ENCODE measurements at places on chromosomes 11 and 22.

- no peak for DNase-seq
These were observed 28.4 kb upstream of the HMOX1 start for GRCh38 chr22:35352214-35353111.

- no peak for DNase-seq
These were observed 119.5 kb upstream of the NARS2 start for GRCh38 chr11:78694152-78694551.

DNA sequence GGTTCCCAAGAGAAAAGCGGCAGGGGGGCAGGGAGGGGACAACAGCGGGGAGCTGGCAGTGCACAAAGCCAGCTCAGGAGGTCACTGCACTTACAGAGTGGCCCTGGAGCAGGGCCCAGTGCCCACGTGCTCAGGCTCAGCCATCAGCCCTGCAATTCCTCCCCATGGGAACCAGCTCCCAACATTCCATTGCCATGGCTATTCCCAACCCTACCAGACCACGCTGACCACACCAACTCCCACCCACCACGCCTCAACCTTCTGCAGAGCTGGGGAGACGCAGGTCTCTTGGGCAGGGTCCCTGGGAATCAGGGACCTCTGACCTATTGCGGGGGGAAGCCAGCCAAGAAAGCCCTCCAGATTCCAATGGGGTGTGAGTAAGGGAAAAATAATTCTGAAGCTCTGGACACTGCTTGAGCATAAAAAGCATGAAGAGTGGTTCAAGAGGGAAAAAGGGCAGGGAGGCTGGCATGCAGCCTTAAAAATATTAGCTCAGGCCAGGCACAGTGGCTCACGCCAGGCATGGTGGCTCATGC, 38.3 kb upstream of the TFIP11 start:
- no peak for DNase-seq

DNA sequence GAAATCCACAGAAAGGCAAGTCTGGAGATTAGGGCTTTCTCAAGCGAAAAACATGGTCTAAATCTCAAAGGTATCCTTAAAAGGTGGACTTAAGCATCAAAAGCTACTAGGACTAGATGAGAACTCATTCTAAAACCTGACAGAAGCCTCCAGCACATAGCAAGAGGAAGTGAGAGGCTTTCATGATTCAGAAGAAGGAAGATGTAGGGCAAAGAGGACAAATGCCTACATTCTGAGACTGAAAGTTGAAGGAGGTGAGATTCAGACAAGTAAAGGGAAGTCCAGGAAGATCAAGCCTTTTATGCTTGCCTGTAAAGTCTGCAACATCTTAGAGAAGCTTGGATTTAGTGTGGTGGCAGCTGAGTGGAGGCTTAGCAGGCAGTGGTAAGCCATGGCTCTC, 98.9 kb downstream of the PGR start:
- DNase-seq = no peak

GRCh38 chr11:2709429-2709828, 9.6 kb upstream of the KCNQ1OT1 start:
- DNase-seq = no peak

DNA sequence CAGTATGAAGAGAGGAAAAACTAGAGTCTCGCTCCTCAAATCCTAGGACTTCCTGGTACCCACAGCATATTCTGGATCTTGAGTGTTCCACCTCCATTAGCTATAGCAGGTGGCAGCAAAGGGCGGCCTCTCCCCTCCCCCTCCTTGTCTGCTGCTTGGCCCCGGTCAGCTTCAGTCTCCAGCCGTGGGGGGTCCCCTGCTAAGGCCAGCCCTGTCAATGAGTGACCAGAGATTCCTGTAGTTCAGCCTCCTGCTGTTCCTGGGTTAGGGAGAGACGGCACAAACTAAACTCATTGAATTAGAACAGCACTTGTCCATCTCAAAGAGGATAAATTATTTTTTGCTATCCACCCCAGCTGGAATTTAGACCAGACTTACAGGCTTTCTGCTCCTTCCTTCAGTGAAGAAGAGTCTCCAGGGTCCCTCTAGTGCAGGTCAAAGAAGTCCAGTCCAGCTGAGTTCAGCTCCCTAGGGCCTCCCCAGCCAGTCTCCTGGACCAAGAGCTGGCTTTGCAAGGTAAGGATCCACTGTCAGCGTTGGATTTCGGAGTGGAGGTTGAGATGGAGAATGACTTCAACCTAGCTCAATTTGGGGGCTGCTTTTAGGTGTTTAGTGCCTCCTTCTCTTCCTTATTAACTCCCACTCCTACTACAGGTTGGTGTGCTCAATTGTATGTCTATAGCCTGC, 1.1 kb upstream of the PHLDB1 start:
- DNase-seq = no peak

- DNase-seq = no peak
These were observed 52.2 kb downstream of the NFAM1 start for GRCh38 chr22:42379966-42380537.

DNA sequence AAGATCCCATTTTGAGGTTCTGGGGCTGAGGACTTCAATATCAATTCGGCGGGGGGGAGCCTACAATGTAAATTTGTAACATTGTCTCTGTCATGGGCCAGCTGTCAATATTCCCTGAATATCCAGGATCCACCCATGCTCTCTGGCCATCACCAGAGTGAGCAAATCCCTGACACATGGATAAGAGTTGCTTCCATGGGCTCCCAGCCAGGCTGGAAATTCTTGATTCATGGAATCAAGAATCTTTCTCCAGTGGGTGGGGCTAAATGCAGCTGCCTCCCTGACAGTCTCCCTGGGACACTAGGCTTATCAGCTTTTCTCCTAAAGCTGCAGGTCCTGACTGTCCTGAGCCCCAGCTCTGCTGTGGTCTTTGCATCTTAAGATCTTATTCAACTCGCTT, 86.9 kb upstream of the IGLL5 start:
- DNase-seq = no peak

- DNase-seq = no peak
These were observed 201.3 kb upstream of the BLID start for GRCh38 chr11:122317305-122317704.

DNA sequence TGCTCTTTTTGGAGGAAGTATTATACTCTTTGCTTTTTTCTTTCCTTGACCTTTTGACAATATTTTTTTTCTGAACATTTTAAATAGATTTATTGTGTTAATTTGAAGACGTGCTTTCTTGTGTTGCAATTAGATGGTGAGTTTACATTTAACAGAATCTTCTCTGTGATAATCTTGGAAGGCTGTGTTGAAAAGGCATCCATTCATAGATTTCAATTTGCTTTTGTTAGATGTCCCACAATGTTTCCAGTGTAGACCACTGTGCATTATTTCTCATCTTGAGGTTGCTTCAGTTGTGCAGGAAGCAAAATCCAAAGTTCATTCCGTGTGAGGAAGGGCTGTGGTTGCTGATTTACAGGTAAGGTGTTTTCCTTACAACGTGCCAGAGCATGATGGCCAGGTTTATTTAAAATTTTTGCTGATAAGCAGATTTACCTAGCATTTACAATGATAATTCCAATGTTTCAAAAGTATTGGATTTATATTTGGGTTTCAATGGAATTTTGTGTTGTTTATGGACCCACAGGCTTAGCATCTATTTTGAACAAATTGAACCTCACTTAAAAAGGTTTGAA, 4.1 kb upstream of the OR5J2 start:
- DNase-seq = no peak

DNA sequence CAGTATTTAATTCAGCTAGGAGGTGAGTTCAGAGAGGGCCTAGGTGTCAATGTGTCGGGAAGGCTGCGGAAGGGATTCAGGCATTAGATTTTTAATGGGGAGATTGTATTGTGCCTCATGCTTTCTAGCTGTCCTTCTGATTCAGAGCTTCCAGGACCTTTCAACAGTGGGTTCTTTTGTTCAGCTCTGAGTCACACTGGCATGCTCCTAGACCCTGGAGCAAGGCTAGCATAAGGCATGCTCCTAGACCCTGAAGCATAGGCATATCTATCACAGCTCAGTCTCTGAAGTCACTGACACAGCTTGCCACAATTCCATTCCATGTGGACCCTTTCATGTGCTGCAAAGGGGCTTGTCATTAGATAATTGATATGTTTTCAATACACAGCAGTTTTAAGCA, 396.9 kb downstream of the RAB38 start:
- DNase-seq = no peak

Data from effector memory CD4-positive, alpha-beta T cell (primary cell).